ENCODE measurements at places on chromosomes 1 and 21. TPM values are rescaled to one million over a fixed set of nuclear protein-coding genes. Genes with fewer than 3 reads are reported as not detected.

Gene OR2T33
- total RNA-seq = not detected

GRCh38 chr21:33411949-33412430 is 8.8 kb downstream of the IFNGR2 start:
- H3K36me3 ChIP-seq = peaks cover 4% of the 10 kb centered on the region
- peaks cover 19% of the 10 kb centered on the region for H3K4me1 ChIP-seq
- no peak overlapping the region for H3K4me3 ChIP-seq
- H3K27me3 ChIP-seq = no peaks in the 10 kb centered on the region
- H3K27ac ChIP-seq = peak overlapping the region; percentile 47

DNA sequence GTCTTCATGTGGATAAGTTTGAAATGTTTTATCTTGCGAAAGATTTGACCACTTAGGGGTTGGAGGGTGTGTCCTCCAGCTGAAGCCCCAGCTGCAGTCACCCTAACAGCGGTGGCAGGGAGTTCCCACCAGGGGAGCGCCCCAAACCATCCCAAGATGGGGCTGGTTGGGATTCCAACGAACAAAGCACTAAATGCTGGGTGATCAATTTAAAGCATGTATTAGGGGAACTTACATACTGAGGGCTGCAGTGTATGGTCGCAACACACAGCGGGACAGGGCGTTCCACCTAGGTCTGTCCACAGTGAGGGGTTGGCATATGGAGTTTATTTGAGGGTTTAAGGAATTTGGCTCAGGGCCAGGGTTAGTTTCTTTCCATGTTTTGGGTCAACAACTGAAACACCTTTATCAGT is 26.3 kb downstream of the SLC37A1 start:
- peaks cover 6% of the 10 kb centered on the region for H3K4me1 ChIP-seq
- no peaks in the 10 kb centered on the region for H3K27me3 ChIP-seq
- no peak overlapping the region for H3K4me3 ChIP-seq
- H3K27ac ChIP-seq = peak overlapping the region; percentile 89
- H3K36me3 ChIP-seq = no peaks in the 10 kb centered on the region

DNA sequence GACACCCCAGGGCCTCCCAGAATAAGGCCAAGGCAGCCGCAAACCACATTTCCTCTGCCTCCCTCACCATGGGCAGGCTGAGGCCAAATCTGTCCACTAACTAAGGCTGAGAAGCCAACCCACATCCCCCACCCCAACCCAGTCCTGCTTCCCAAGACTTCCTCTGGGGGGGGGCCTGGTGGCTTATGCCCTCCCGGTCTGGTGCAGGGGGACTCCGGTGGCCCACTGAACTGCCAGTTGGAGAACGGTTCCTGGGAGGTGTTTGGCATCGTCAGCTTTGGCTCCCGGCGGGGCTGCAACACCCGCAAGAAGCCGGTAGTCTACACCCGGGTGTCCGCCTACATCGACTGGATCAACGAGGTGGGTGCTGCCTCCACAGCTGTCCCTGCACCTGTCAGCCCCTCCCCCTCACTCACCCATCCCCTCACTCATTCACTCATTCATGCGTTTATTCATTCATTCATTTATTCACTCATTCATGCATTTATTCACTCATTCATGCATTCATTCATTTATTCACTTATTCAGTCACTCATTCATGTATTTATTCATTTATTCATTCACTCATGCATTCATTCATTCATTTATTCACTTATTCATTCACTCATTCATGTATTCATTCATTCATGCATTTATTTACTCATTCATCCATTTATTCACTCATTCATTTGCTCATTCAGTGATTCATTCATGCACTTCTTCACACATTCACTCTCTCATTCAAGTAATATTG is 7.3 kb downstream of the CTRC start:
- H3K27me3 ChIP-seq = no peaks in the 10 kb centered on the region
- H3K27ac ChIP-seq = no peak overlapping the region
- DNase-seq = no peak
- H3K4me3 ChIP-seq = no peak overlapping the region

DNA sequence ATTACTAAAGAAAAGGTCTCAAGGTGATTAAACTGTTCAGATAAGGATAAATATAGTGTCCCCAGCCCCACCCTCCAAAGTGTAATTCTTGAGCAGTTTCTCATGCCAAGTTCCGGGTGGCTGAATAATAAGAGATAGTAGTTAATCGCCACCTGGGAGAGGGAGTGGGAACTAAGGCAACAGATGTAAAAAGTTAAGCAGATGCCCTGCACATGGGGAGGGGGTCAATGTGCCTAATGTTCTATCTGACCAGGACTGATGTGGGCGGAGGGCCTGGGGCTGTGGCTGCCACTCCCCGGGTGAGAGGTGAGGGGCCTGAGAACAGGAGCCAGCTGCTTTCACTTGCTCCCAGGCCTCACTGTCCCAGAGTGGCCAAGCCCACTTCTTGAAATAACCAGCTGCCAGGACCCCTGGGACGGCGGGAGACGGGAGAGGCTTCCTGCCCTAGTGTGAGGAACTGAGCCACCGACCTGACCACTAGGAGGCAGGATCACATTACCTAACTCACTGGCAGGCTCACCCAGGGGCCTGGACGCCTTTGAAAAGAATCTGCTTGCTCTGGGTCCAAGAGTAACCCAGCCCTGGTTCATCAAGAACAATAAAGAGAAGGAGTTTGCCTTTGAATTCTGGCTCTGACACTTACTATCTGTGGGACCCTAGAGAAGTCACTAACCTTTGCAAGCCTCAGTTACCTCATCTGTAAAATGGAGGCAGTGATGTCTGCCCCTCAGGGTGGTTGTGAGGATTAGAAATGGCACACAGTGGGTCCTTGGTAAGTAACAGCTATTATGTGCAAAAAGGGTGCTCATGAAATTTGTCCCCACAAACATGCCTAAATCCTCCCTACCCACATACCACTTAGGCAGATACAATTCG is 179.2 kb downstream of the ATG4C start:
- peak overlapping the region; percentile 57 for H3K27ac ChIP-seq
- no peaks in the 10 kb centered on the region for H3K36me3 ChIP-seq
- H3K4me3 ChIP-seq = no peak overlapping the region
- DNase-seq = peak; percentile 64
- H3K4me1 ChIP-seq = peaks cover 23% of the 10 kb centered on the region

All from neural crest cell (in vitro differentiated cells).